ENCODE measurements at places on chromosomes 6 and 20.

- DNase-seq = peak; percentile 50
These were observed 162.6 kb upstream of the THBS2 start for GRCh38 chr6:169416249-169416648.

GRCh38 chr20:31797364-31797763 is 21.8 kb upstream of the MYLK2 start:
- DNase-seq = no peak

- DNase-seq = no peak
These were observed 36.5 kb downstream of the SYTL3 start for GRCh38 chr6:158686311-158686710.

DNA sequence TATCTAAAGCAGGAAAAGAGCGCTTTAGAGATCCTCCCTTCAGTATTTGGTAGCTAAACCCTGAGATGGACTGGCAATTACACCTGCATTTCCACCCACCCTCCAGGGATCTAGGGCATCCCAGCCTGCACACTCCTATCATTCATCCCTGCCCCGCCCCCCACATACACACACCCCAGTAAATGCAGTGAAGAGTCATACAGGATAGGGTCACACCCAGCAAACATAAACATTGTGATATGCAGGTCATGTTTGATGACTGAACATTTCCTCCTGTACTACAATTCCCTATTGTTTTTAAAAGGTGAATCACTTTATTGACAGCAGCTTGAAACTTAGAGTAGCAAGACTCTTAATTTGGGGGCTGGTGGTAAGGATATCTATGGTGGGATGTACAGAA is 112.9 kb downstream of the FOXO3 start:
- DNase-seq = no peak

DNA sequence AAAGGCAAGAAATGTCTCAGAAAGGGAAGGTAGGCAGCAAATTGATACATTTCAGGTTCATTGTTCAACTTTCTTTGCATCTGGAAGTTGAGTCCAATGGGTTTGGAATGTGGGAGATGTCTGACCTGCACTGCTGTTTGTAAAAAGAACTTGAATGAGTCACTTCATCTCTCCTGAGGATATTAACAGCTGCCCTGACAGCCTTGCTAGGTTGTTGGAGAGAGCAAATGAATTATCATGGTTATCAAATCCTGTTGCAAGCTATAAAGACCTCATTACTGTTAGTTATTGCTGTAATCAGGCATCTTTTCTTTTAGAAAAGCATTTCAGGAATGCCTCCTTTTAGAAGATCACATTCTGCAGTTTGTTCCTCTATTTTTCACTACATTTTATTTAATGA is 23.0 kb upstream of the FLRT3 start:
- DNase-seq = no peak

DNA sequence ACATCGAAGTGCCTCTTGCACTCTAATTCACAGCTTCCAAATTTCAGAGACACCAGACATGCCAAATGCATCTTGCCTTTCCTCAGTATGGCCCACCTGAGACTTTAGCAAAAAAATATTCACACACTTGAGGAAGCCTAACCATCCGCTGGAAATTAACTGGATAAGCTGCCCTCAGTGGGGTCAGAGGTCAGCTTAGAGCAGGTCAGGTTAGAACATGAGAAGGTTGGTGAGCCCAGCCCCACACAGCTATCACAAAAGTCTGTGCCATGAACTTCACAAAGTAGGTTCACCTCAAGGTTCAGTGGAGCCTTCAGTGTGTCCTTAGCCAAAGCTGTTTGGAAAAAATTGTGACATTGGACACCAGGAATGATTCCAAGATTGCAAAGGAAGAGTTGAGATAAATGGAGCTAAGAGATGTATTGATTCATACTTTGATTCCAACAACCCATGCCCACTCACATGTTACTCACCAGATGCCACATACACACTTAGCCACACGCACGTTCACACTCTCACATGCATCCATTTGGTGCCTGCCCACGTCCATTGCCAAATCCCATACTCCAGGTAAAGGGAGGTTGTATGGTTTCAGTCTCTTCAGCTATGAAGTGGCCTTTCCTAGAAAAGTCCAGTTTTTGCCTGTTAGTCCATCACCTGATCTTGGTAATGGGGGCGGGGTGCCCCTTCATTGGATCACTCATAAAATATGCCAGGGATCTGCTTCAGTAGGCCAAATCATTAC is 11.1 kb downstream of the BAK1 start:
- DNase-seq = no peak
